Endothelial cell of umbilical vein (primary cell): ENCODE measurements at places on chromosomes 1 and 21. TPM values are rescaled to one million over a fixed set of nuclear protein-coding genes. Genes with fewer than 3 reads are reported as not detected.

Gene ZNF593OS
- polyA plus RNA-seq = not detected in 2 replicates

Gene CD1D
- polyA plus RNA-seq = not detected in 2 replicates

Gene KRTAP13-2
- polyA plus RNA-seq = not detected in 2 replicates

Gene TMEM9
- 96.1 and 103 TPM in 2 replicates for polyA plus RNA-seq

Gene AMY2A
- polyA plus RNA-seq = not detected in 2 replicates

Gene ATP5IF1
- 161 and 243 TPM in 2 replicates for polyA plus RNA-seq

Gene TDRD10
- polyA plus RNA-seq = 8.6 and 9.1 TPM in 2 replicates

Gene TAF13
- 9.6 and 14.8 TPM in 2 replicates for polyA plus RNA-seq

Gene TMCO4
- polyA plus RNA-seq = 7.6 and 8.3 TPM in 2 replicates

Gene CELSR2
- 0.76 and 0.90 TPM in 2 replicates for polyA plus RNA-seq

Gene BSND
- not detected in 2 replicates for polyA plus RNA-seq

Gene RSPH1
- polyA plus RNA-seq = 0.08 TPM in 1 of 2 replicates, not detected in the other

Gene UBL4B
- polyA plus RNA-seq = not detected in 2 replicates

Gene SH3BGR
- 0.33 TPM in 1 of 2 replicates, not detected in the other for polyA plus RNA-seq

Gene TMCO2
- polyA plus RNA-seq = not detected in 2 replicates

Gene KLHDC8A
- polyA plus RNA-seq = not detected in 2 replicates

Gene ELK4
- 6.7 and 8.7 TPM in 2 replicates for polyA plus RNA-seq

Gene TIMM17A
- polyA plus RNA-seq = 41.1 and 57.9 TPM in 2 replicates

Gene EFNA3
- polyA plus RNA-seq = 2.5 and 4.2 TPM in 2 replicates

Gene ADCY10
- polyA plus RNA-seq = 0.11 TPM in 1 of 2 replicates, not detected in the other

Gene SPRR2A
- not detected in 2 replicates for polyA plus RNA-seq

Gene SHC1
- 324 and 379 TPM in 2 replicates for polyA plus RNA-seq

Gene MCOLN3
- polyA plus RNA-seq = 0.06 TPM in 1 of 2 replicates, not detected in the other

Gene CSDE1
- polyA plus RNA-seq = 97.4 and 129 TPM in 2 replicates

Gene EPHA10
- polyA plus RNA-seq = not detected in 2 replicates

Gene LRRIQ3
- 0.16 and 0.21 TPM in 2 replicates for polyA plus RNA-seq

Gene ASCL5
- not detected in 2 replicates for polyA plus RNA-seq

Gene LGALS8
- 36.7 and 45.6 TPM in 2 replicates for polyA plus RNA-seq

Gene EPS8L3
- polyA plus RNA-seq = not detected in 2 replicates

Gene RFX5
- 18.9 and 23.5 TPM in 2 replicates for polyA plus RNA-seq

Gene SERPINC1
- polyA plus RNA-seq = 0.05 and 0.06 TPM in 2 replicates

Gene KIF14
- polyA plus RNA-seq = 1.0 and 1.5 TPM in 2 replicates

Gene LCE1A
- not detected in 2 replicates for polyA plus RNA-seq

Gene FAM163A
- 0.03 TPM in 1 of 2 replicates, not detected in the other for polyA plus RNA-seq

Gene MYBPHL
- polyA plus RNA-seq = not detected in 2 replicates

Gene OR2T1
- polyA plus RNA-seq = not detected in 2 replicates

Gene CD48
- polyA plus RNA-seq = not detected in 2 replicates

Gene MRPL55
- 155 and 287 TPM in 2 replicates for polyA plus RNA-seq

Gene C1orf56
- 3.0 and 3.6 TPM in 2 replicates for polyA plus RNA-seq

Gene DLGAP3
- 0.03 and 0.04 TPM in 2 replicates for polyA plus RNA-seq

Gene GUCA2B
- polyA plus RNA-seq = not detected in 2 replicates

Gene PAQR6
- polyA plus RNA-seq = 1.3 and 1.6 TPM in 2 replicates

Gene TRIM67
- polyA plus RNA-seq = not detected in 2 replicates

Gene ZNF683
- polyA plus RNA-seq = not detected in 2 replicates

Gene FMN2
- polyA plus RNA-seq = not detected in 2 replicates

Gene SAMD13
- 0.65 and 1.2 TPM in 2 replicates for polyA plus RNA-seq

Gene CYYR1
- 10.3 and 13.2 TPM in 2 replicates for polyA plus RNA-seq

Gene PRDM16
- not detected in 2 replicates for polyA plus RNA-seq

Gene MEX3A
- polyA plus RNA-seq = 20.2 and 22.0 TPM in 2 replicates

Gene GPR52
- 0.33 TPM in 2 replicates for polyA plus RNA-seq

Gene PCSK9
- polyA plus RNA-seq = 0.17 and 0.32 TPM in 2 replicates

Gene HES4
- 30.5 and 50.6 TPM in 2 replicates for polyA plus RNA-seq

Gene S100A8
- polyA plus RNA-seq = not detected in 2 replicates

Gene NR1I3
- polyA plus RNA-seq = not detected in 2 replicates

Gene GNG12
- 90.3 and 107 TPM in 2 replicates for polyA plus RNA-seq
